ENCODE measurements at places on chromosomes 1 and 21.

DNA sequence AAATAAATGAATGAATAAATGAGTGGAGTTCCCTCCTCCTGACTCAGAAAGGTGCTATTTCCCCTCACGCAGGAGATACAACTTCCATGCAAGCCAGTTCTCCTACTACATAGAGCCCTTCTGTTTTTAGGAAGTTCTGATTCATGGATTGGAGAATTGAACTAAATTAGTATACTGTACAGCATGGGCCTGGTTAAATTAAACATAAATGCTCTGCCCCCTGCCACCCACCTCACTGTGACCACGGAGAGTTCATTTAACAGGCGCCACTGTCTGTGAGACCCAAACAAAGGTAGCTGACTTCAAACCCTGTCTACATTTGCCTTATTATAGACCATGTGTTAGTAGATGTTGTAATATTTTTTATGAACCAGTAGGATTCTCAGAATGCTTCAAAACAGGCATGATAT is 9.1 kb upstream of the IRF2BP2 start:
- no peak for DNase-seq

DNA sequence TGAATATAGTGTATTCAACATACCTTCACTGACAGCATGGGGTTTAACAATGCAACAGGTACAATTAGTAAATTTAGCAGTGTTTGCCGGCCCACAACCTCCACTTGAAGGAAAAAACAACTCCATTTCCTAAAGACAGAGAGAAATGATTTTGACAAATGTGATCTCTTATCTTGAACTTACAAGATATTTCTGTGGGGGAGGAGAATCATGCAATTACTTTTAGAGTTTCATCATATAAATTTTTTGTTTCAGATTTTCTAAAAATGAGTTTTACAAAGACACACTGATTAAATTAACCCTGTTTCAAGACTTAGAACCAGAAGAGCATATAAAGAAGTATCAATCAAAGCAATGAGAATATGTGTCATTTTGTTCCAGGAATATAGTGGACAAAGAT is 80.3 kb downstream of the NME7 start:
- no peak for DNase-seq

GRCh38 chr1:121413821-121414220 is 229.0 kb downstream of the SRGAP2C start:
- no peak for DNase-seq

- DNase-seq: no peak
These were observed 149.3 kb upstream of the C8B start for GRCh38 chr1:57115030-57115614.

GRCh38 chr21:36749935-36750575 is 51.1 kb downstream of the SIM2 start:
- DNase-seq: no peak

- DNase-seq: no peak
These were observed 228.9 kb downstream of the KIF26B start for GRCh38 chr1:245383396-245384330.

GRCh38 chr1:225874431-225874830 is 7.7 kb downstream of the TMEM63A start:
- DNase-seq: no peak

DNA sequence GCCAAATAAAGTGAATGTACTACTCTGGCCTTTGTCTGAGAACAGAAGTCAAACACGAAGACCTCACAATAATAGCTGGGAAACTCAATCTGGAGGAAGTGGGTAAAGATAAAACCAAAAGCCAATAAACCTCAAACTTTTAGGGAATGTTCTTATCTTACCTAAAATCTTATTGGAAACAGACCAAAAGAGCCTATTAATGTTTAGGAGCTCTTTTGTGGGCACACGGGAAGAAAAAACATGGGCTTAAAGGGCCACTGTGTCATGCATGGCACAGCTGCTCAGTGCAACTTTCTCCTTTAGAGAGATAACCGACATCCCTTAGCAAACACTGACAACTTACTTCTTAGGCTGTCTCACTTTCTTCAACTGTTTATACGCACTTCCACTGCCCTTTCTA is 16.1 kb downstream of the EIF2B3 start:
- no peak for DNase-seq

- DNase-seq: peak; percentile 20
These were observed 5.4 kb upstream of the TDRD5 start for GRCh38 chr1:179586107-179586823.
